ENCODE measurements at places on chromosomes 7 and 10.

DNA sequence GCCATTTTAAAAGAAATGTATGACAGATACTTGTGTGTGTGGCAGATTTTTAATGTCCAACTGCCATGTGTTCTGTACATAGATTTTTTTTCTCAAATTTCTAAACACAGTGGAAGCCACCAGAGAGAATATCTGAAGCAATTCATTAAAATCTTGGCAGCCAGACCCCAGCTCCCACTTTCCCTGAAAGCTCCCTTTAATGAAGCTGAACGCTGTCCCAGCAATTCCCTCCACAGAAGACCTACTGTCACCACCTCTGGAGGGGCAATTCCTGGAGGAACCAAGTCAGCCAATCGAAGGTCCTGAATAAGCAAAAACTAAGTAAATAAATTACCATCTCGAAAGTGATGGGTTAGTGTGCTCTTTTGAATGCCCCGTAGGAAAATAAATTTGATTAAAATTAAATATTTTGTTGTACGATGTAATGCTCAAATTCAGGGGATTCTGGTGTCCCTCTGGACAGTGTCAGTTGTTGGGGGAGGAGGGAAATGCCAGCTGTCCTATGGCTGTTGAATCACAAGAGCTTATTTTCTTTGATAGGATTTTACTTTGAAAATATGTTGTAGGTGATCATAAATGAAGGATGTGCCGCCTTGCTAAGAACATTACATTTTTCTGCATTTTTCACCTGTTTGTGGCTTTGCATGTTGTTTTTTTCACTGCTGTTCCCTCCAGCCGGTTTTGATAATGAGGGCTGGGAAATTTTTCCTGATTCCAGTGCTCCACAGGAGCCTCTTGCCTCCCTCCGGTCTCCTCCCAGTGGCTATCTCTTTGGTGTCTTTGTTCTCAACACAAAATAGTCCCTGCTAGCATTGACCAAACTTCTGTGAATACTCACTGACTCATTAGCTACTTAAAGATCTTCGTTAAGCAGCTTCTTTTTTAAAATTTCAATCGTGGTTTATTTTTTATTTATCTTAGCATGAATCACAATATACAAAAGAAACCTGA is 9.2 kb upstream of the GSAP start:
- DNase-seq = peak; percentile 46

GRCh38 chr7:17677408-17677807 is 262.9 kb downstream of the SNX13 start:
- no peak for DNase-seq

DNA sequence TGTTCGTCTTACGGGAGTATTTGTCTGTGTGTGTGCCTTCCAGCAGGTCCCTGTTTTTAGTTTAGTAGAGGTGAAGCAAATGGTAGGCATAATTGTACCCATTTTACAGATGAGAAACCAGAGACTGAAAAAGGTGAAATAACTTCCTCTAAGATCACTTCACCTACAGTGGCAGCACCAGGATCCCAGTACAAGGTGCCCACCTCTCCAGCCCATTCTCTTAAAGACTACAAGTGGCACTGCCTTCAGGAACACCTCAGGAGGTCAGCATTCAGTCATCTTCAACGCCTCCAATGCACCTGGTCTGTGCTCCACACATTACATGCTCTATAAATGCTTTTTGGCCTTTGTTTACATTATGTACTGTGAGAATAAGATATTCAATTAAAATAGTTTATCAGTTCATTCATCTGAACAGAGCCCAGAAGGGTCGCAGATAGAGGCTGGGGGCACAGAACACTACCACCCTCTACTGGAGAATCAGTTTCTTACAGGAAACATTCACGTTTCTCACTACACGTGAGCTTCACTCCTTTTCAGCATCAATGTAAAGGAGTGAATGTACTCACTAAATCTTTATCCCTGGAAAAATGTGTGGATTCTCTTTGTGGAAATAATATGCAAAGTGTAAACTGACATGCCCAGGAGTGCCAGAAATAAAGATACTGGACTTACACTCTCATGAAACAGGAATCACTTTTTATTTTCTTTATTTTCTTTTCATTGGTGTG is 45.5 kb upstream of the ABLIM1 start:
- DNase-seq = no peak

- DNase-seq = no peak
These were observed 31.9 kb upstream of the SGCE start for GRCh38 chr7:94687810-94688209.

DNA sequence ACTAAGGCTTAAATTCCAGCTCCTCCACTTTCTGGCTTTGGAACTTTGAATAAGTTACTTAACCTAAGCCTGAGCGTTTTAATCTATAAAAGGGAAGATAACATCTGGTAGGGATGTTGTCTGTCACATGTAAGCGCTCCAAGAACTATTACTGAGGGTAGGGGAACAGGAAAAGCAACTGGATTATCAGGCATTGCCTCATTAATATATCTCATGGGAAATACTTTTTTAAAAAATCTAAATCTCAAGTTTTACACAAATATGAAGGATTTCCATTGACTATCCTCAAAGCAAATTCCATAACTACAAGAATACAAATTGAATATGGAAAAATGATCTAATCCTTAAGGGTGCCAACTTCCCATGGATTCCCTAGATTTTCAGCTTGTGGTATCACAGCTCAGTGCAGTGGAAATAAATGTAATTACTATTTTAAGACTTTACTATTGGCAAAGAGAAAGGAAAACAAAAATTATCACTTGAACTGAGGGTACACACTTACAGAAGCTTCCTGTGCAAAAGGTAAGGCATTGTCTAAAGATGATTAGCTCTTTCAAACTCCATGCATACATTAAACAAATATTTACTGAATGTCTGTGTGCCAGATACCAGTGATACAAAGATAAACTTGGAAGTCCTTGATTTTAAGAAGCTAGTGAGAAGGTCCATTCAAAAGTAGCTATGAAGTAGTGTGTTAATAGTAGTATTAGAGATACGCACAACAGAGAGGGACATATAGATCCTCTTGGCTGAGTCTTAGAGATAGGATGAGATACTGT is 38.4 kb downstream of the NT5C2 start:
- DNase-seq = no peak

DNA sequence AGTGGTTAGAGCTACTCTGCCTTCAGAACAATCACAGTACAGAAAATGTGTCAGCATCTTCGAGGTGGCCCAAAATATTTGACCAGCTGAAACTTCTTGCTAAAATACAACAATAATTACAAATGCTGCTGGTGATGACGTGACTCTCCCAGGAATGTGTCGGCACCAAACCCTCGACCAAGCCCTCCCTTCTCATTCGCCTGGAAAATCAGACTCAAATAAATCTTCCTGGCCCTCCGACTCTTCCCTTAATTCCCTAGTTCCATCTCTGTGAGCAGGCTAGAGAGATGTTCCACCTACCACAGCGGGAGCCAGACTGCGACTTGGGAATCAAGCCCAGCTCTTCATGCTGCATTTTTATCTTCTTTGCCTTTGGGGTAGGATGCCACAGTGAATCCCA is 4.1 kb downstream of the PRSS2 start:
- no peak for DNase-seq

All from H9 (cell line).